Activated T-helper 2 cell treated with anti-CD3 and anti-CD28 coated beads, Interferon-gamma antibody, Interleukin-2, Interleukin-4, amounts not matched to agents 10 μg/mL and 5 μg/mL and 100 μg/mL, durations not matched to agents 14 hours and 24 hours and 36 hours (primary cell): ENCODE measurements at places on chromosomes 4 and X.

DNA sequence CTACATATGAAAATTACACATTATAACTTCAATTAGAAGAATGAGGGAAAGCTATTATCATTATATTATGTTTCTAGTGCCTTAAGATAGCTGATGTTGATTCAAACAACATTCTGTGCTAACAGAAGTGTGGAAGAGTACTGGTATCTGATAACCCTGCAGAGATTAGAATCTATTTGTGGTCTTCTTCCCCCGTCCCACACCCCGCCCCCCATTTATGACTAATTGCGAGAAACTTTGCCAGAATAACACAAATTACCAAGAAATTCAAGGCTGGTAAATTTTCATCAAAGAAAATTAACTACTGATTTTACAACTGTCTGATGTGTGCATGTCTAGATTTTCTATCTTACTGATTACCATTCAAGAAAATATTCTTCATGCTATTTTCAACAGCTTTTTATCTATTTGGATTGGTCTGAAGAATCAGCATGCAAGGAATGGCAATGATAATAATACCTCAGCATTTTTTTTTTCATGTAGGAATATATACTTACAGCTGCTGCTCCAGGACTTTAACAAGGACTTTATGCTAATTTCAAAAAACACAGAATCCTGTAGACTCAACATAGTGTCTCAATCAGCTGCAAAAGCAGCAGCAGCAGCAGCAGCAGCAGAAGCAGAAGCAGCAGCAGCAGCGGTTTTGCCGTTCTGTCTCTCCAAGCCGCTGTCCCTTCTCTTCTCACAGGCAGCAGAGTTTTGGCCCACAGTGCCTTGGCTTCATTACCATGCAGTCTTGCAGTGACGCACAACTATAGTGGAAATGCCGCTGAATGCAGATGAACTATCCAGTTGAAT, 126.7 kb downstream of the FRYL start:
- H3K4me1 ChIP-seq = peaks cover 45% of the 10 kb centered on the region
- no peak overlapping the region for H3K27ac ChIP-seq
- peaks cover 9% of the 10 kb centered on the region for H3K36me3 ChIP-seq
- peak overlapping the region; percentile 42 for H3K4me3 ChIP-seq

GRCh38 chrX:776061-776460, 145.5 kb downstream of the SHOX start:
- no peaks in the 10 kb centered on the region for H3K27me3 ChIP-seq
- H3K27ac ChIP-seq = no peak overlapping the region
- no peaks in the 10 kb centered on the region for H3K36me3 ChIP-seq
- no peak overlapping the region for H3K4me3 ChIP-seq

DNA sequence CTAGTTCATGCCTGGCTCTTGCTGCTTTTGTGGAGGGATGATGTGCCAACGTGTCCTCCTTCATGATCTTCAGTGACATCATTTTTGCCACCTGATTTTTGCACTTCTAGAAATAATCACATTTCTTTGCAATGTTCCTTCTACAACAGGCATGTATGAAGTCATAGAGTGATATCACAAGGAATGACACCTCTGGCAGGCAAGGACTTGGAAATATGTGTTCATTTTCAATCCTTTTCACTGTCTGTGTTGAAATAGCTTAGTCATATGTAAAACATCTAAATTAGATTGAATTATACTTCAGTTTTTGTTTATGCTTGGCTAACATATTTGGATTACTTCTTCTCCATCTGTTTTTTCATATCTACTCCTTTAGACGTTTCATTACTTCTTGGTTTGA, 221.2 kb upstream of the STK26 start:
- no peak overlapping the region for H3K27ac ChIP-seq
- no peaks in the 10 kb centered on the region for H3K36me3 ChIP-seq
- no peak for DNase-seq
- H3K4me1 ChIP-seq = no peaks in the 10 kb centered on the region
- H3K4me3 ChIP-seq = no peak overlapping the region

DNA sequence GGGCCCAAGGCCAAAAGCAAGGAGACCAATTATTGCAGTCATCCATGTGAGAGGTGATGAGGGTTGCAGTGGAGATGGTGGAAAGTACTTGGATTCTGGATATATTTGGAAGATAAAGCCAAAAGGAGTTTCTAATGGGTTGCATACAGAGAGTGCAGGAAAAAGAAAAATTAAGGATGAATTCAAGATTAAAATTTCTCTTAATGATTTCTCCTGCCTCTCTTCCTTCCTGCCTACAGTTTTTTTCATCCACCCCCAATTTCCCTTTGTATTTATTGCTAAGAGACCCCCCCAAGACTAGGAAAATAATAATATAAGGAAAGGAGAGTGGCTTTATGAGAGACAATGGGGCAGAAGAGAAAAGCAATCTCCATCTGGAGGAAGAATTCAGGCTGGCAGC, 8.6 kb upstream of the FGF5 start:
- H3K27ac ChIP-seq = no peak overlapping the region
- peaks cover 24% of the 10 kb centered on the region for H3K27me3 ChIP-seq
- no peak for DNase-seq
- H3K4me1 ChIP-seq = no peaks in the 10 kb centered on the region

DNA sequence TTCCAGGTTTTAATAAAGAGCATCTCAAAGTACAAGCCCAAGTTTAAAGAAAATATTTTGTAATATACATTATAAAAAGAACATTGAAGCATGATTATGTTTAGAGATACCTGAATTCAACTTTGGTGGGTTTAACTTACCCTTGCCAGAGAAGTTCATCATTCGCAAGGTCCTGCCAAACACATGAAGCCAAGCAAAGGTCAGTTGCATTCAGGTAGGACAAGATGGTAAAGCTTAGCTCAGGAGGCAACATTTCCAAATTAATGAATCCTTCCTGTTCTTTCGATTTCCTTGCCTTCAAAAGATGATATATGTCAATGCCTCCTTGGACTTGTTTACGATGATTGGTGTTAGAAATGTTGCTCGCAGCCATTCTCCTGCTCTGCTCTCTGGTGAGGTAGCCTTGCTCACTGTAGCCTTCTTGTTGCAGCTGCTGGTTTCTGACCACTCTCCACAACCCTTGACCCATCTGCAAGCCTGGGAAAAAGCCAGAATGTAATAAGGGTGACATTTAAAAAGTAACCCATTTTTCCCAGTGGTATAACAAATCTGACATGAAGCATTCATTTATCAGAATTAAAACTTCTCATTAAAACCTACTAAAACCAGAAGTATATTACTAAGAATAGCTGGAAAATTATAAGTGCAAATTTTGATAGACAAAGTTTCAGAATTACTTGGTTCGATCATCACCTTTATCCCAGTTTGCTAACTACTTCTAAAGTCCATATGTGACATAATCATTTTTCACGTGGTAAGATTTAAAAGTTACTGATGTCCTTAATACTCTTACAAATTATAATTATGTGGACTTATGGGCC, 20.6 kb downstream of the FBXO8 start:
- H3K27me3 ChIP-seq = no peaks in the 10 kb centered on the region
- no peaks in the 10 kb centered on the region for H3K4me1 ChIP-seq
- no peak overlapping the region for H3K4me3 ChIP-seq
- no peaks in the 10 kb centered on the region for H3K36me3 ChIP-seq
- DNase-seq = no peak

- H3K4me3 ChIP-seq = no peak overlapping the region
- no peaks in the 10 kb centered on the region for H3K36me3 ChIP-seq
- no peak for DNase-seq
- H3K4me1 ChIP-seq = no peaks in the 10 kb centered on the region
Observed at GRCh38 chr4:137700751-137701150, 168.5 kb upstream of the PCDH18 start.

- H3K27me3 ChIP-seq = no peaks in the 10 kb centered on the region
- no peaks in the 10 kb centered on the region for H3K36me3 ChIP-seq
- no peak overlapping the region for H3K4me3 ChIP-seq
- DNase-seq = no peak
Observed at GRCh38 chr4:80685214-80685613, 345.3 kb upstream of the BMP3 start.

GRCh38 chr4:169665046-169665737, 44.8 kb downstream of the CLCN3 start:
- H3K4me3 ChIP-seq = peak overlapping the region; percentile 38
- H3K27ac ChIP-seq = peak overlapping the region; percentile 17
- H3K27me3 ChIP-seq = no peaks in the 10 kb centered on the region
- no peak for DNase-seq
- H3K36me3 ChIP-seq = peaks cover 40% of the 10 kb centered on the region
- peaks cover 30% of the 10 kb centered on the region for H3K4me1 ChIP-seq

- H3K27ac ChIP-seq = no peak overlapping the region
- no peak overlapping the region for H3K4me3 ChIP-seq
- no peaks in the 10 kb centered on the region for H3K27me3 ChIP-seq
- no peak for DNase-seq
Observed at GRCh38 chrX:29530501-29530900, 684.9 kb upstream of the MAGEB2 start.

- no peak overlapping the region for H3K27ac ChIP-seq
- H3K27me3 ChIP-seq = no peaks in the 10 kb centered on the region
- H3K4me3 ChIP-seq = no peak overlapping the region
- no peak for DNase-seq
- H3K4me1 ChIP-seq = peaks cover 37% of the 10 kb centered on the region
- H3K36me3 ChIP-seq = peaks cover 33% of the 10 kb centered on the region
Observed at GRCh38 chr4:7860600-7861163, 79.0 kb downstream of the AFAP1 start.

GRCh38 chr4:5724377-5724776, 13.4 kb downstream of the EVC start:
- no peak overlapping the region for H3K4me3 ChIP-seq
- H3K4me1 ChIP-seq = no peaks in the 10 kb centered on the region
- no peak for DNase-seq
- H3K27me3 ChIP-seq = no peaks in the 10 kb centered on the region

GRCh38 chr4:10671366-10671765, 13.2 kb downstream of the CLNK start:
- H3K27ac ChIP-seq = peak overlapping the region; percentile 77
- H3K4me1 ChIP-seq = peaks cover 47% of the 10 kb centered on the region
- DNase-seq = peak; percentile 59

GRCh38 chr4:77418333-77418732, 187.3 kb upstream of the CXCL13 start:
- H3K4me3 ChIP-seq = no peak overlapping the region
- no peaks in the 10 kb centered on the region for H3K4me1 ChIP-seq
- no peak overlapping the region for H3K27ac ChIP-seq
- H3K27me3 ChIP-seq = peaks cover 27% of the 10 kb centered on the region
- H3K36me3 ChIP-seq = no peaks in the 10 kb centered on the region

GRCh38 chr4:177235026-177235425, 74.6 kb upstream of the NEIL3 start:
- no peak for DNase-seq
- no peaks in the 10 kb centered on the region for H3K27me3 ChIP-seq
- H3K4me3 ChIP-seq = no peak overlapping the region
- H3K27ac ChIP-seq = no peak overlapping the region
- peaks cover 22% of the 10 kb centered on the region for H3K4me1 ChIP-seq

GRCh38 chrX:107773906-107774435, 1.6 kb downstream of the TSC22D3 start:
- no peak for DNase-seq
- no peak overlapping the region for H3K27ac ChIP-seq
- peaks cover 12% of the 10 kb centered on the region for H3K4me1 ChIP-seq
- H3K36me3 ChIP-seq = no peaks in the 10 kb centered on the region
- H3K27me3 ChIP-seq = peaks cover 22% of the 10 kb centered on the region

DNA sequence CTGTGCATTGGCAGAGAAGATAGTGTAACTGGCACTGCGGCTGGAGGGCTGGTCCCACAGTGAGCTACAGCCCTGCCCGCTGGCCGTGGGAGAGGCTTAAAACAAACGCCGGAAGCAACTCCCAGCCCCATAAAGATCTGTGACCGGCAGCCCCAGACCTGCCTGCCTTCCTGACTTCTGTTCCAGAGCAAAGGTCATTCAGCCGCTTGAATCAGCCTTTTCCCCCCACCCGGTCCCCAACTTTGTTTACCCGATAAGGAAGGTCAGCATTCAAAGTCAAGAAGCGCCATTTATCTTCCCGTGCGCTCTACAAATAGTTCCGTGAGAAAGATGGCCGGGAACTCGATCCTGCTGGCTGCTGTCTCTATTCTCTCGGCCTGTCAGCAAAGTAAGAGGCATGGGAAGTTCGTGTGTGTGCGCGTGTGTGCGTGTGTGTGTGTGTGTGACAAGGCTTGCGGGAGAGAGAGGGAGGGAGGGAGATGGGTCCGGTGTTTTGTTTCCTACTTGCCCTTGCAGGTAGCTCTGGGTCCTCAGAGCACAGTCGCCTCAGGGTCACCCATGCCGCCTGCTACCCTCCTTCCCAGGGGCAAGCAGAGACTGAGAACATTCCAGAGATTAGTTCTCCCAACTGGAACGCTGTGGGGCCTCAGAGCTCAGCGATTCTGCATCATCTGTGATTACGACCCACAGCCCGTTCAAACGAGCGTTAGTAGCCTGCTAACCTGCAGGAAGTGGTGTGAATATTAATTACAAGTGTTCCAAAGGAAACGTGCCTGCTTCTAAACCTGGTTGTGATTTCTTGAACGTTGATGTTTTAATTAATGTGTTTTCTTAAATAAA, at the start of gene MGST2:
Gene MGST2 (plus strand): TSS at position 130 of the 840 bp plus-strand sequence. CDS start 201 bp downstream, at position 331.
- H3K4me1 ChIP-seq = peaks cover 33% of the 10 kb centered on the region
- peak within 1 kb of the TSS; percentile 87 for H3K27ac ChIP-seq
- H3K4me3 ChIP-seq = peak within 1 kb of the TSS; percentile 84

- no peak for DNase-seq
- no peaks in the 10 kb centered on the region for H3K27me3 ChIP-seq
- H3K36me3 ChIP-seq = no peaks in the 10 kb centered on the region
- no peaks in the 10 kb centered on the region for H3K4me1 ChIP-seq
- no peak overlapping the region for H3K4me3 ChIP-seq
Observed at GRCh38 chrX:13891377-13892140, 74.7 kb upstream of the GPM6B start.

DNA sequence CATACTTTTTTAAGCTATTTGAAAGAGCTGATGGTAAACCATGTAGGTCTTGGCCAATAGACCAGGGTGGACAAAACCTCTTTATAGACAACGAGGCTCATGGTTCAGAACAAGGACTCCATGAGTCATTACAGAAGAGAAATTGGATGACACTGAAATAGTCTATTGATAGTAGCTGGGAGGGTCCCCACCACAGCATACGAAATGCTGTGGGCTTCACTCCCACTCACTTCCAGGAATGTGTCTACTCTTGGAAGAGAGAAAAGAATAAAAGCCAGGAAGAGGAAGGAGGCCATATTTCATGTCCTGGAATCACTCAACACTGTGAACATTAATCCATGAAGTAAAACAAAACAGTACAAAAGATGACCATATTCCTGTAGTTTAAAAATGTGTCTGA, 82.3 kb upstream of the MXRA5 start:
- H3K27ac ChIP-seq = no peak overlapping the region
- no peaks in the 10 kb centered on the region for H3K36me3 ChIP-seq
- DNase-seq = no peak

GRCh38 chr4:54372951-54373350, 143.9 kb downstream of the PDGFRA start:
- no peaks in the 10 kb centered on the region for H3K27me3 ChIP-seq
- H3K36me3 ChIP-seq = no peaks in the 10 kb centered on the region
- no peak overlapping the region for H3K27ac ChIP-seq

DNA sequence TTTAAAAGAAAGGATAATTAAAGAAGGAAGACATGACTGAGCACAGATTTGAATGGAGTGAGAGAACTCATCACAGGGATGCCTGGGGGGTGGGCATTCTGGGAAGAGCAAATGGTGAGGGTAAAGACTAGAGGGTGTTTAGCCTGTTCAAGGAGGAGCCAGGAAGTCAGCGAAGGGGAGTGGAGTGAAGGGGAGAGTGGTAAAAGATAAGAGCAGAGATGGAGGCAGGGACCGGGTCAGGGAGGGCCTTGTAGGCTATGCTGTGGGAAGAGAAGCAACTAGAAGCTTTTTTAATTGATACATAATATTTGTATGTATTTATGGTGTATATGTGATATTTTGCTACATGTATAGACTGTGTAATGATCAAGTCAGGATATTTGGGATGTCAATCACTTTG, 2.2 kb upstream of the VGLL1 start:
- H3K27ac ChIP-seq = no peak overlapping the region
- H3K36me3 ChIP-seq = no peaks in the 10 kb centered on the region
- H3K4me1 ChIP-seq = peaks cover 2% of the 10 kb centered on the region
- no peak overlapping the region for H3K4me3 ChIP-seq
- DNase-seq = no peak
- H3K27me3 ChIP-seq = peaks cover 8% of the 10 kb centered on the region
